CD4-positive, alpha-beta T cell treated with Interleukin-12 subunit alpha and Interleukin-12 subunit beta, for 1 hour (primary cell): ENCODE measurements at places on chromosomes 2 and 18.

DNA sequence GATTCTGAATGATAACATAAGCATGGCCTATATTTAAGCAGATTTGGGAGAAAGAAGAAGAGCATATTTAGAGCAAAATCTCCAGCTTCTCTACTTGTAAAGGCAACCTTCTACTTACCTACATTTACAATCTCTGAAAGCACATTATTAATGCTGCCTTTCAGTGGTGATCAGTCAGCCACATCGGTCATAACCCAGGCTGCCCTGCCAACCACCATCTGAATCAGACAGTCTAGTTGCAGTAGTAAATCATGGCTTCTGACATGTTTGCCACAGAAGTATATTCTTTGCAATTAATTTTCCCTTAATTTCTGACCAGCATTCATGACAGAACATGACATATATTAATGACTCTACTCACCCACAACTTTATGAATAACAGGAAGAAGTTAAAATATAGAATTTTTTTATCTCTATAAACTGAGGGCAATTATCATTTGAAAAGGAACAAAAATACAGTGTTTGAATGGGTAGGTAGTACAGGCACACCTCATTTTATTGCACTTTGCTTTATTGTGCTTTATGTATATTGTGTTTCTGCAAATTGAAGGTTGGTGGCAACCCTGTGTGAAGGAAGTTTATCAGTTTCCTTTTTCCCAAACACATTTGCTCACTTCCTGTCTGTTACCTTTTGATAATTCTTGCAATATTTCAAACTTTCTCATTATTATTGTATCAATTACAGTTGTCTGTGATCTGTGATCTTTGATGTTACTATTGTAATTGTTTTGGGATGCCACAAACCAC is 531.6 kb upstream of the CHAC2 start:
- no peak for DNase-seq

- DNase-seq = no peak
Observed at GRCh38 chr2:118095610-118096009, 7.3 kb downstream of the INSIG2 start.

- no peak for DNase-seq
Observed at GRCh38 chr2:241137276-241138190, 11.7 kb downstream of the PASK start.

DNA sequence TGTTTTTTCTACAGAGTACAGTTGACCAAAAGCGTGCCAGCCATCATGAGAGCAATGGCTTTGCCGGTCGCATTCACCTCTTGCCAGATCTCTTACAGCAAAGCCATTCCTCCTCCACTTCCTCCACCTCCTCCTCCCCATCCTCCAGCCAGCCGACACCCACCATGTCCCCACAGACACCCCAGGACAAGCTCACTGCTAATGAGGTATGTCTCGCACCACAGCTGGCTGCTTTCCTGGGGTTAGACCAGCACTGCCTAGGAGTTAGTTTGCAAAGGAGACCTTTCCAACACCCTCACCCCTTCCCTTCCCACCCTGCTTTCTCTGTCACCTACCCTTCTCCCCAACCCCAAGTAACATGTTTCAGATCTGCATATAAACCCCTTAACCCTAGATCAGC is 120.3 kb upstream of the IL1R2 start:
- no peak for DNase-seq

GRCh38 chr2:149387411-149387810 is 57.0 kb downstream of the LYPD6 start:
- DNase-seq = no peak

GRCh38 chr2:222024932-222025880 is 273.6 kb downstream of the PAX3 start:
- no peak for DNase-seq

GRCh38 chr18:38941711-38942561 is 1376.3 kb upstream of the CELF4 start:
- no peak for DNase-seq

DNA sequence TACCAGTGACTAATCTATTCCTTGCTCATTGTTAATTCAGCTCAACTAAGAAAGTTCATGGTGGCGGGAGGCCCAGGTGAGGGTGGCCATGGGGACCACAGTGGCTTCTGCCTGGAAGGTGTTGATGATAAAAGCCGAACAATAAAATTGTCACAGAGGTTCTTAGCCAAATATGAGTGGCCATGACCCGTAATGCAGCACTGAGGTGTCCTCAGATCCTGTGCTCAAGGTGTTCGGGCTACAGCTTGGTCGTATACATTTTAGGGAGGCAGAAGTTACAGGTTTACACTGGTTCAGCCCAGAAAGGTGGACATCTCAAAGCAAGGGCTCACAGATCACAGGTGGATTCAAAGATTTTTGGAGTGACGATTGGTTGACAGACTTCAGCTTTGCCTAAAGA is 98.5 kb upstream of the SNTG2 start:
- no peak for DNase-seq

DNA sequence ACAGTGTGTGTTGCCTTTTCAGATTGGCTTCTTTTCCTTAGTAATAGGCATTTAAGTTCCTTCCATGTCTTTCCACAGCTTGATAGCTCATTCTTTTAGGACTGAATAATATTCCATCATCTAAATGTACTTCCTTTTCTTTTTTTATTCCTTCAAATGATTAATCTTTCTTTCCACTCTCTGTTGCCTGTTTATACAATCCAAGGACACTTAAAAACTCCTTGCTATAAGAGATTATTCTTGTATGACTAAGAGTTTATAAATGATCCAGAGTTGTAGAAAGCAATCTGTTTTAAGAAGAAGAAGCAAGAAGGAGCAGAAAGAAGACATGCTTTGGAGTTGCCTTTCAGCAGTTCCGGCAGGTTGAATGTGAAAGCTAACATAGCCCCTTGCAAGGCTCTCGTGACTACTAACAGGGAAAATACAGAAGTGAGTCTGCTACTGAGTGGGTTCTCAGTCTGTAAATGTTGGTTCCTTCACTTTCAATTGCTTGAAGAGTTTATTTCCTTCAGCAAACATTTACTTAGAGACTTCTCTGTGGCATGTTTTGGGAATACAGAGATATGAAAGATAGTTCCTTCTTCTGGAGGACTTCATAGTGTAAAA is 123.0 kb downstream of the PMAIP1 start:
- DNase-seq = no peak

DNA sequence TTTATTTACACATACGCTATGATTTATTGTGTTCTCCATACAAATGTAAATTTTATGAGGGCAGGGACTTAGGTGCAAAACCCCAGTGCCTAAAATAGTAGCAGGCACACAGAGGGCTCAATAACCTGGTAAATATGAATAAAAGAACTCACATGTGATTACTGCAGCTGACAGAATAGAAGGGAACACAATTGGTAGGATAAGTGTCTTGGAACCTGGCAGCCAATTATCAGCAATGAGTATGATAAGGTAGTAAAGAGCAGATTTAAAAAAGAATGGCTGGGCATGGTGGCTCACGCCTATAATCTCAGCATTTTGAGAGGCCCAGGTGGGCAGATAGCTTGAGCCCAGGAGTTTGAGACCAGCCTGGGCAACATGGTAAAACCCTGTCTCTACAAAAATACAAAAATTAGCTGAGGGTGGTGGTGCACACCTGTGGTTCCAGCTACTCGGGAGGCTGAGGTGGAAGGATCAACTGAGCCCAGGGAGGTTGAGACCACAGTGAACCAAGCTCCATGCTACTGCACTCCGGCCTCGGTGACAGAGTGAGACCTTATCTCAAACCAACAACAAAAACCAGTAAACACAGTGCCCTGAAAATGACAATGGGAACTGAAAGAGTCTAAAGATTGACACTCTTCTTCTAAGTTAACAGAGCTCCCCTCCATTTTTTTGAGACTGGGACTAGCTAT is 9.9 kb downstream of the SNRPG start:
- DNase-seq = no peak

DNA sequence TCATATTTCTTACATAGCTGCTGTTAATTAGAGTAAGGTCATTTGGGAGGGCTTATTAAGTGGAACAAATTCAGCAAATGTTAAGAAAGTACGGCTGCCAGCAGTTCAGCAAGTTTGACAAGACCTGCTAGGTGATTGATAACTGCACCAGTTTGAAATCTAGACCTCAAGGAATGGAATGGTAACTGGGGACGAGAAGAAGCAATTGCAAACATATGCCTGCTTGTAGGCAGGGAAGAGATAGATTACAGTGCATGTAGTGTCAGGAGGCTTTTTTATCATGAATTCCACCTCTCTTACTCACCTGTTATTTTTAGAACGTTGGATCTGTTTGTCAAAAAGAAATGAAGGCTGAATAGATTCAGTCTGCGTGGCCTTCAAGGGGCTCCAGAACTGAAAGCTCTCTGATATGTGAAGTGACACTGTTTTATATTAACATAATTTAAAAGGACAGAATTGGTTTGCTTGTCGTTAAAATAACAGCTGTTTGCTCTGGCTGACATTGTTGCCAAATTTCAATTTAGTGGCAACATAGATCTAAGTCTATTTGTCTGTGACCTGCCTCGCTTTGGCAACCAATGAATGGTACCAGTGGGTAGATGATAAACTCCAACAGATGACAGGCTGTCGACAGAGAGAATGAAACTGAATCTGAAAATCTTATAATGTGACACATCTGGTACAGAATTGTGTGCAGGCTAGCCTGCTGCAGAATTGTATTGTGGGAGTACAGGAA is 199.3 kb downstream of the ZNF407 start:
- no peak for DNase-seq

GRCh38 chr2:223042284-223042683 is 9.7 kb upstream of the KCNE4 start:
- DNase-seq = no peak

- DNase-seq = peak; percentile 16
Observed at GRCh38 chr2:61193670-61194561, 31.9 kb downstream of the C2orf74 start.

DNA sequence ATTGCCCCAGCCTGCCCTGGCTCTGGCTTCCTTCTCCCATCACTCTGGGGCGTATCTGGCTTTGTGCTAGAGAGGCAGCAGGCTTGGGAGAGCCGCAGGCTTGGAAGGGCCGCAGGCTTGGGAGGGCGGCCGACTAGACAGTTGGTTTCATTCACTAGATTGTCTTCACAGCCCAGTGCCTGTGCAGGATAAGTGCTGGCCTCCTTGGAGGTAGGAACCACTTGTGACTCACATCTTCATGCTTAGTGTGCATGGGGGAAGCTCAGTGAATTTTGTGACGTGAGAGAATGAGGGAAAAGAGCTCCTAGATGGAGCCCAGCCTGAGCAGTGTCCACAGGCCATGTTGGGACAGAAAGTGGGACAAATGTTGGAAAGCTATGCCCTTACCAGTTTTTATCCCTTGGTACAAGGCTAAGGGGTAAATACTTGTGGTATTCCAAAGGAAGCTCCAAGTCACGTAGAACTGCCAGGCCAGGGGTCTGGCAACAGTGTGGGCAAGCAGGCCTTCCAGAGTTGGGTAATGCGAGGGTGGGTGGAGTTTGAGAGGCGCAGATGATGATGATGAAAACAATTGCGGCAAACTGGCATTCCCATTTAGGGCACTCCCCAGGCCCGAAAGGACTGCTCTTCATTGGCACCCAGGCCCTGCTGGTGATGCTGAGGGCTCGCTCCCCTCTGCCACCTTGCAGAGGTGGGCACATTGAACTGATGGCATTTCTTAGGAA is 100.1 kb downstream of the DDX1 start:
- DNase-seq = no peak

DNA sequence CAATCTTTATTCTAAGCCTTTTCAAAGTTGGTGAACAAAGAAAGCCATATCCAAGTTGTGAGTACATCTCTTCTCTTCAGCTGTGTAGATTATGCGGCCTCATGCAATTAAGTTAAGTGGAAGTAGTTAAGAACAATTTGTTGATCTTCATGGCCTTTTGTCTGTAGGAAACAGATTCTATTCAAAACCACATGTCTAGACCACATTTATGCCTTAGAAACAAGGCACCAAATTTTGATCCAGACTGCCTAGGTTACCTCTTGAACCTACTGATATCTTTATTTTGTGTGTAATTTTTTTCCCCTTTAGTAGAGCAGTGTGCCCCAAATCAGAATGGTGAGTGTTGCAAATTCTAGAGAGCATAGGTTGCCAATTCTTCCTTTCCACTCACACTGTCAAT is 101.6 kb upstream of the CERS6 start:
- DNase-seq = no peak

- no peak for DNase-seq
Observed at GRCh38 chr2:211930331-211930730, 608.3 kb downstream of the ERBB4 start.

DNA sequence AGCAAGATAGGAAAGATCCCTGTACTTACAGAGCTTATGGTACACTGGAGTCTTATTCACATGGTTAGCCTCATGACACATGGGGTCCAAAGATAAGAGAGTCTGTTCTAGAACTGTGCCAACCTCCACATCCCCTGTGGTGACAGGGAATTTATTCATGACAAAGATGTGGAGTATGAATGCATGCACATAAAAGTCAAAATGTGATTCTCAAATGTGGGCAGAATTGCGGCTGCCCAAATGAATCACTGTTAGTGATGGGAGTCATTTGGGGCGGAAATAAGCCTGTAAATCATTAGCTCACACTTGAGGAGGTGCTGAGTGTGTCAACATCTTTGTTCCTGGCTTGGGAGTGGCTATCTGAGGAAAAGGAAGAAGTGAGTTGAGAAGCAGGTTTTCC is 560.6 kb downstream of the SLC4A3 start:
- no peak for DNase-seq

GRCh38 chr18:47929681-47930198 is 719 bp downstream of the SMAD2 start:
- no peak for DNase-seq

GRCh38 chr2:46813680-46814079 is 101.9 kb downstream of the MCFD2 start:
- no peak for DNase-seq

GRCh38 chr2:39179974-39180960 is 59.4 kb upstream of the SOS1 start:
- DNase-seq = no peak

DNA sequence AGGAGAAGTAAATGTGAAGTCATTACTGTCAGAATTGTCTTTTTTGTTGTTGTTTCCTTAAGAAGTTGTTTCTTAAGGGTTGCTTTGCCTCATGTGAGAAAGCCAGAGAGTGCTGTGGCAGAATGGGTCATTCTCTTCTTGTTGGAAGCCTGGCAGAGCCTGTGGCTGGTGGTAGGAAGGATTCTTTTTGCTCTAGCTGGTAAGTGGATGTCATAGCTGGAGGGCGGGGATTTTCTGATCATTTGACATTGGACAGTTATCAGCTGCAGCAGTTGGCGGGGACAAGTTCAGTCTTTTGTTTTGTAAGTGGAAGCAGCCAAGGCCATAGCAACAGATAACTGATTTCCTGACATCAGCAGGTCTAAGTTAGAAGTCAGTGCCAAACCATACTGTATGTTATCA is 5.5 kb upstream of the RMDN2 start:
- DNase-seq = no peak
